KG1 (cell line): ENCODE measurements at places on chromosomes 16 and 17.

GRCh38 chr17:9115214-9116191 lies 94.2 kb downstream of the NTN1 start:
- no peak for DNase-seq

DNA sequence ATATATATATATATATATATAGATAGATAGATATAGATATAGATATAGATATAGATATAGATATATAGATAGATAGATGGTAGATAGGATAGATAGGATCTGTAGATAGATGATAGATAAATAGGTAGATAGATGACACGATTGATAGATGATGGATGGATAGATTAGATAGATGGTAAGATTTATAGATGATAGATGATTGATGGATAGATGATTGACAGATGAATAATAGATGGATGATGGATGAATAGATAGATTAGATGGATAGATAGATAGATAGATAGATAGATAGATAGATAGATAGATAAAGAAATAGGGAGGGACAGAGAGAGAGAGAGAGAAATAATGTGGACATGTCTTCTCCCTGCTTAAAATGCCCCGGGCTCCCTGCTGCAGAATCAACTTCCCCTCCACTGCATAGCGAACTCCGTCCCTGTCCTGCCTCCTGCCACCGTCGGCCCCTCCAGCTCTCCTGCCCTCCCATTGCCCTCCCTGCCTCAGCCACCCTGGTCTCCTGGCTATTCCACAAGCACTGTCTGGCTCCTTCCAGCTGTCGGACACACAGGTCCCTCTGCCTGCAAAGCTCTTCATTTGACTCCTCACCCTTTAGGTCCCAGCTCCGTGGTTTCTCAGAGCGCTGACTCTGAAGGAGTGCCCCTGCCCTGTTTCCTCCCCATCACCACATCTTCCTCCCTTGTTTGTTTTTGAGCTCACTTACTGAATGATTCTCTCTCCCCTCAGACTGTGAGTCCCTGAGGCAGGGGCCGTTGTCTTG lies 254.0 kb downstream of the KATNIP start:
- no peak for DNase-seq

- DNase-seq: no peak
These were observed 1.2 kb downstream of the B9D1 start for GRCh38 chr17:19361326-19361725.

DNA sequence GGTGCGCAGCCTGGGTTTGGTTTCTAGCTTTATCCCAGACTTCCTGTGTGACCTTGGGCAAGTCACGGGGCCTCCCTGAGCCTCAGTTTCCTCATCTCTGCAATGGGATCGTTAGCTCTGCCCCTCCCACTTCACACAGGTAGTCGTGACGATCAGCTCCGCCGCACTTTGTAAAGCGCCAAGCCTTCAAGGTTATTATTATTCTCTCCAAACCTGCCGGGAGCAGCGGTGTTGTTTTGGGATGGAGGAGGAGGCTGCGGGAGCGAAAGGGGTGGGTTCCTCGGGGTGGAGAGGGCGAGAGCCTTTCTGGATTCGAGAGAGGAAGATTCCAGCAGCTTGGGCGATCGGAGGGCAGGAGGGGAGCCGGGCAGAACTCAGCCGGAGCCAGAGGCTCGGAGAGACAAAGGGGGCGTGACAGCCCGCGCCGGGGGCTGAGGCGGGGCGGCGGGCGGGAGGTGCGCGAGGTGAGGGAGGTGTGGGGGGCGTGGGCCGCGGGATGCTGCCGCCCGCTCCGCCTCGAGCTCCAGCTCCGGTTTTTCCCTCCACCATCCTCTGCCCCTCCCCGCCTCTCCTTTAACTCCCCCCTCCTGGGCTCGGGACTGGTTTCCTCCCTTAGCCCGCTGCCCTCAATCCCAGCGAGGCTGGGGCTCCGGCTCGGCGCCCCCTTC lies at the start of gene EFNB3:
Gene EFNB3, plus strand, starts transcription at position 602 of the 668 bp plus-strand sequence. CDS start 397 bp downstream, outside the sequence.
- DNase-seq: no peak

- DNase-seq: no peak
These were observed 41.8 kb upstream of the ARL4D start for GRCh38 chr17:43356999-43357398.
